Activated naive CD8-positive, alpha-beta T cell treated with anti-CD3 and anti-CD28 coated beads for 36 hours (primary cell): ENCODE measurements at places on chromosomes 1 and 21.

GRCh38 chr1:16298653-16299052 is 53.6 kb downstream of the FBXO42 start:
- DNase-seq, result no peak

- peak; percentile 43 for DNase-seq
These were observed 13.4 kb upstream of the PIAS3 start for GRCh38 chr1:145871994-145872924.

- no peak for DNase-seq
These were observed 5.9 kb downstream of the KRTAP10-1 start for GRCh38 chr21:44533891-44534627.

DNA sequence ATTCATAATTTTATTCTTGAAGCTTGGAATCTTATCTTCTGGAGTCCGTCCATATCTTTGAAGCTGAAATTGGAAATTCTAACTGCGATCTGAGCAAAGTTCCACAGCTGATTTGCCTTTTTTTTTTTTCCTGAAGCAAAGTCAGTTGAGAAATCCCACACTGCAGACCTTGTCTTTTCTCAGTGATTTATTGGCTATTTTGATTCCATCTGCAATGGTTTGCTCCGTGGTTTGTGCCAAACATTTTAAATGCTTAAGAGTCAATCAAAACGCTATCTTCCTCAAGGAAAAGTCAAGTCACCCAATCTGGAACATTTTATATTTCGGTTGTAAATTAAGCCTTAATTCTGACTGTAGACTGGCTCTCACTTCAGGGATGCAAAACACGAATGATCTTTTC is 88.2 kb upstream of the GRIK1 start:
- DNase-seq, result no peak

GRCh38 chr1:21630571-21631343 is 38.4 kb downstream of the RAP1GAP start:
- no peak for DNase-seq

- no peak for DNase-seq
These were observed 60.5 kb downstream of the GLIS1 start for GRCh38 chr1:53678507-53678906.

GRCh38 chr21:29205988-29206387 is 75.5 kb downstream of the MAP3K7CL start:
- no peak for DNase-seq

- no peak for DNase-seq
These were observed 279.5 kb downstream of the ZNF326 start for GRCh38 chr1:90274376-90274775.

- no peak for DNase-seq
These were observed 33.7 kb downstream of the IER5 start for GRCh38 chr1:181122222-181122621.

DNA sequence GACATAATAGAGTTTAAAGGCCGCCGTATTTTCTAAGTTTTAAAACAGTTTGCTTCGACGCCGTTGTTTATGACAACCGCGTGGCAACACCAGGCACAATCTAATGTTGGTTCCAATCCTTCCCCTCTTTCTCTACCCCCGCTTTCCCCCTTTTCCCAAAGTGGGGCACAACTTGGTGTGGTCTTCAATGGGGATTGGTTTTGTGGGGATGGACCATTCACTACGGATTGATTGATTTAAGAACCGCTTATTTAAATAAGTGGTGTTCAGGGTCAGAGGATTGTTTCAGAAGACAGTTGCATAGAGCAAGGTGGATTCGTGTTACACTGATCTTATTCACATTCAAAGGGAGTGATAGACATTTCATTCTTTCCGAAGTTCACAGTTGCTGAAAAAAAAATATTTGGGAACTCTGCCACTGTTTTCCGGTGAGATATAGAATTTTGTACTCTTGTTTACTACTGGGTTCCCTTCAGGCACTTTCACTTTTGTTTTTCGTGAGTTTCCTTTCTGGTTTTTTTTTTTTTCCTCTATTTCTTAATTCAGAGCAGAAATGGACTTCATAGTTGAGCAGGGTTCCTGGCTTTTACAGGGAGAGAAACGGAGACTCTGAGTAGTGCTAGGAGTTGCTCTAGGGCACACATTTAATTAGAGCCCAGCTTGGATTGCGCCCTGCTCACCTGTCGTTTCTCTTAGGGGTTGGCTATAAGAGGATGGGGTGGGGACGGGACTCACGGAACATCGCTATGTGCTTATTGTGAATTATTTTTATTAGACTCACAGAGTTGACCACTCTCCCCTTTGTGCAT is 79.6 kb upstream of the AK4 start:
- no peak for DNase-seq

DNA sequence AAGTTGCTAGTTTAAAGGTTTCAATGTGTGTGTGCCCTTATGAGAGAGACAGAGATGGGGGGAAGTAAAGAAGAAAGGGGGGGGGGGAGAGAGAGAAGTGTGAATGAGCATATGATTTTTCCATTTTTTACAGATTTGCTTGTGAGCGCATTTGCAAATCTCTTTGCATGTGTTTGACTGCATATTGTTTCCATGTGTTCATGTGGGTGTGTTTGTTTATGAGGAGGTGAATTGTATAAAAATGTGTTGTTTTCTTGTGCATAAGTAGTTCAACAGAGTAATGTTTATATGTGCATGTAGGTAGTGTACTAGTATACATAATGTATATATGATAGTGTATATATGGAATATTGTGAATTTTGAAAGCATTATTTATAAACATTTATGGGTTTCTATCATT is 205.9 kb upstream of the SPAG17 start:
- no peak for DNase-seq

- no peak for DNase-seq
These were observed 17.0 kb downstream of the LAMC2 start for GRCh38 chr1:183203094-183203493.

GRCh38 chr1:27862671-27863537 is 9.4 kb upstream of the THEMIS2 start:
- DNase-seq, result no peak

GRCh38 chr21:46191686-46192575 is 7.7 kb upstream of the SPATC1L start:
- no peak for DNase-seq

- DNase-seq, result no peak
These were observed 56.6 kb downstream of the PCNX2 start for GRCh38 chr1:233238884-233239431.

GRCh38 chr1:119139403-119139802 is 1.1 kb downstream of the WARS2 start:
- peak; percentile 6 for DNase-seq

DNA sequence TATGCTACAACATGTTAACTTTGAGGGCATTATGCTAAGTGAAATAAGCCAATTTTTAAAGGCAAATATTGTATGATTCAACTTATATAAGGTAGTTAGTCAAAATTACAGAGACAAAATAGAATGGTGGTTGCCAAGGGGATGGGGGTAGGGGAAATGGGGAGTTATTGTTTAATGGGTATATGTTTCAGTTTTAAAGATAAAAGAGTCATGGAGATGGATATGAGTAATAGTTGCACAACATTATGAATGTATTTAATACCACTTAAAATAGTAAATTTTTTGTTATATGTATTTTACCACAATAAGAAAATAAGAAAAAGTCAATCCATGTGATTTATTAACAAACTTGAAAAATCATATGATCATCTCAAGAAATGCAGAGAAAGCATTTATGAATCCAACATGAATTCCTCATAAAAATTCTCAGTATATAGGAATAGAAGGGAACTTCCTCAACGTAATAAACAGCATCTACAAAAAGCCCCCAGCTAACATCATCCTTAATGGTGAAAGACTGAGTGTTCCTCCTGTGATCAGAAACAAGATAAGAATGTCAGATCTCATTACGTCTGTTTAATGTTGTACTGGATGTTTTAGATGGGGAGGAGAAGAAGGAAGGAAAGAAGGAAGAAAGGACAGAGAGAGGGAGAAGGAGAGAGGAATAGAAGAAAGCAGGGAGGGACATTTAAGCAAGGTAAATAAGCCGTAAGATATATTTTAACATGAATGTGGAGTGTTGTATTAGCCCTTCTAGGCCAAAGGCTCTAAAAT is 6.7 kb upstream of the TSEN15 start:
- no peak for DNase-seq

GRCh38 chr1:177800400-177801088 is 169.3 kb downstream of the SEC16B start:
- no peak for DNase-seq

DNA sequence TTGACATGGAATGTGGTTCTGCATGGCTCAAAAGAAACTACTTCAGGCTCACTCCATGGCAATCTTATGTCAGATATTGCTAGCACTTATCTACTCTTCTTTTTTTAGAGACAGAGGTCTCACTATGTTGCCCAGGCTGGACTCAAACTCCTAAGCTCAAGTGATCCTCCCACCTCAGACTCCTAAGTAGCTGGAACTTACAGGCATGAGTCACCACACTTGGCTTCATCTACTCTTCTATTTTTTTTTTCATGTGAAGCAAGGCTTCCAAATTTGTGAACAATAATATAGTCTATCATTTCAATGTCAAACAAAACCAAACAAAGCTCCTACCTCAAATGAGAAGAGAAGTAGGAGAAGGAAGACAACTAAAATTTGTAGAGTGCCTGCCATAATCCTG is 7.5 kb upstream of the PSEN2 start:
- DNase-seq, result no peak

GRCh38 chr1:94276988-94277434 is 39.6 kb upstream of the ARHGAP29 start:
- no peak for DNase-seq

DNA sequence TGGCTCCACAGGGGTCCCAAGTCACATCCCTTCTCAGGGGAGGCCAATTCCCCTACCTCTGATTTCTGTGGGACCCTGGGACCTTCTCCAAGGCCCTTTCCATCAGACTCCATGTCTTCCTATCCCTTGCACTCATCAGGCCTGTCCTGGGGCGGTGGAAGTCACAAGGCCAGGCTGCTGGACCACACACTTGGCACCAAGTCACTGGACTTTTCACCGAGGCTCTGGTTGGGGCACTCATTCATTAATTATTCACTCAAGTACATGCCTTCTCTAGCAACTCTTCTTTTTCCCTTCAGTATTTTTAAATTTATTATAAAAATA is 11.2 kb upstream of the FOXO6 start:
- DNase-seq, result no peak

DNA sequence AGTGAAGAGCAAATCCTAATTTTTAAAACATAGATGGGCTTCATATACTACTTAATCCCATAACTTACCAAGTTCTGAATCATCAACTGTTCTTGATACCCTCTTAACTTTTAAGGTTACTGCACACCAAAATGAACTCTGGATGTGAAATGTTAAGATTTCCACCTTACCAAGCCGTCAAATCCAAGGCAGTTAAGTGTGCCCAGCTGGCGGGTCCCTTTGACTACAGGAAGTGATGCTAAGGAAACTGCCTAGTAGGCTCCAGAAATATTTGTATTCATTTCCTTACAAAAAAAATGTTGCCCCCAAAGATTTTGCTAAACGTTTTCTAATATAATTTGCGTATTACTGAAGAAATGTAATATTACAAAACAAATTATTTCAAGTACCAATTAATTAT is 10.7 kb downstream of the NRIP1 start:
- no peak for DNase-seq

GRCh38 chr1:88029142-88029541 is 654.9 kb upstream of the PKN2 start:
- no peak for DNase-seq

GRCh38 chr1:31822766-31823165 is 6.9 kb upstream of the SPOCD1 start:
- DNase-seq, result no peak

DNA sequence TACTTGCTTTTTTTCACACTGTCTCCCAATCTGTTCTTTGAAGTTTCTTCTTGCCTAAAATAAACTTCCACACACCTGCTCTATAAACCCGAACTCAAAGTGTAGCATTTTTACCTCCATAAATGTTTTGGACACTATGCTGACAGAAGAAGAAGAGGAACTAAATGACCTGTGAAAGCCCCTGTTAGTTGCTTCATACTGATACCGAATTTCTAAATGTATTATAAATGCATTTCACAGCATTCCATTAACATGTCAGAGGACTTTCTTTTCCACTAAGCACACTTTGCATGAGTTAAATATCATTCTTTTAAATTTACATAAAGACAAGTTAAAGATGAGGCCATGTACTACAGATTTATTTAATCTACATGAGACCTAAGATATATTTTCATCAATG is 281.0 kb downstream of the SMYD3 start:
- DNase-seq, result no peak

DNA sequence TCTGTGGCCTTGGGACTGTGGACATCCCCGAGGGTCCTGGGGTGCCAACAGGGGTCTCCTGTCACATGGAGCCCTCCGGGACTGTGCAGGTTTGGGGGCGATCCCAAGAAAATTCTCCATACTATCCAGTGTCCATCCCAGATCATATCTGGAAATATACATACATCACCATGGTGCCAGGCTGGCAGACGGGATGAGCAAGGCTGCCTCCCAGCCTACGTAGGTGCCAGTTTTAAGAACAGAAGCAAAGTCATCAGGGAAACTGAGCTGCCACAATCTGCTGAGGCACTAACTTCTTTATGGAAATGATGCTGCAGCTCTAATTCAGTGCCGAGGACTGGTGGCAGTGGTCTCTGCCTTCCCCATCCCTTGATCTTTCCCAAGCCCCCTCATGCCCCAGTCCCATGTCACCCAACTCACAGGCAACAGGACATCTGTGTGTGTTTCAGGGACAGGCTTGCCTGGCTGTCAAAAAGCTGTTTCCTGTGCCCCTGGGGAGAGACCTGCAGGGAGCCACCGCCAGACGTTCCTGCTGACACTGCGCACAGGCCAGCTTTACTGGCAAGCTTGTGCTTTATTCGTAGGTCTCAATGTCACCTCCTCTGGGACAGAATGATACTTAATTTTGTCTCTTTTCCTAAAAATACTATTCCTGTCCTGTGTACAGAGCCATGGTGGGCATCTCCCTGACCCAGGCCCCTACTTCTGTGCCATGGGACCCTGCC is 15.5 kb downstream of the TEX35 start:
- no peak for DNase-seq

DNA sequence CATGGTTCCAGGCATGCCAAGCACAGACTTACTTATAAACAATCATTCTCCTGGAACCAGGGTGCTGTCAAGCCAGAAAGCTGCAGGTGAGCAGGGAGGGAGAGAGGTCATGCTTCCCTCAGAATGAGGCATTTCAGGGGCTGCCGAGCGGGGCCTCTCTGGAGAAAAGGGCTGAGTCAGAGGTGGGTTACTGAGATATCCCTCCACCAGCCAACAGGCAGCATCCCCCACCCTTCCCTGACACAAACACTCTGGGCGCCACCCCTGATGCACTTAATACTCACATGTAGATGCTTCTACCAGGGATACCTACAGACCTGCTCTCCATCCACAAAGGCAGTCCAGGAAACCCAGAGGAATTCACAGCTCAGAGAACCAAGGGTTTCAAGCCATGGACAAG is 13.1 kb downstream of the STK40 start:
- DNase-seq, result no peak

DNA sequence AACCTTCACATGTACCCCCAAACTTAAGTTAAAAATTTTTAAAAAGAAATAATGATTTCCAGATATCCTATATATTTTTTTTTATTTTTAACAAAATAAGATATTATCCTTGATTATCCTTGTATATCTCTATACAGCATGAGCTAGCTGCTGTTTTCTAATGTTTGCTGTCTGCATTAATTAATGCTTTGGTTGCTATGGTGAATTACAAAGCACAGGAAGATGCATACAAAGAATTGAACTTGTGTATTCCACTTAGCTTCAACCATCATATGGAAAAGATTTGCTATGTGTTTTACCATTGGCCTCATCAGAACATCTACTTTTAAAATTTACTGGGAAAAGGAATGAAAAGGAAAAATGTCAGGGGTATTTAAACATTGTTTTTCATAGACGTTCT is 35.4 kb downstream of the VPS45 start:
- no peak for DNase-seq

GRCh38 chr1:179230251-179230650 is 774 bp upstream of the ABL2 start:
- DNase-seq, result no peak
